Hematopoietic multipotent progenitor cell treated with erythropoietin and hydrocortisone succinate and interleukin-3 and kit ligand, for 4 days (in vitro differentiated cells): ENCODE measurements at places on chromosomes 13 and 19.

DNA sequence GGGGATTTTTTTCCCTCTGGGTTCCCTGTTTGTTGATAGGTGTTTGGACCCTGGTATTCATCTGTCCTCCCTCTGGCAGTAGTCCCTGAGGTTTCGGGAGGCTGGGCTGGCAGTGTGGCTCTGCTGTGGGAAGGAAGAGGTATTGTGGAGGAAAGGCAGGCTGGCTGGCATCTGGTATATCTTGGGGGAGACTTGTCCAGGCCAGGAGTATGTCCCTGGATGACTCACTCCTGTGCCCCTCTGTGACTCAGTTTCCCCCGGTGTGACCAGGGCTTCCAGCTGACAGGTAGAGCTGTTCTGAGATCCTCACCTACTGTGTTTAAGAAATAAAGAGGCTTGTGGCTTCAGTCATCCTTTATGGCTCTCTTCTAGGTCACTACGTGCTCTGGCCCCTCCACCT lies 14.2 kb upstream of the ZNF492 start:
- DNase-seq = no peak

DNA sequence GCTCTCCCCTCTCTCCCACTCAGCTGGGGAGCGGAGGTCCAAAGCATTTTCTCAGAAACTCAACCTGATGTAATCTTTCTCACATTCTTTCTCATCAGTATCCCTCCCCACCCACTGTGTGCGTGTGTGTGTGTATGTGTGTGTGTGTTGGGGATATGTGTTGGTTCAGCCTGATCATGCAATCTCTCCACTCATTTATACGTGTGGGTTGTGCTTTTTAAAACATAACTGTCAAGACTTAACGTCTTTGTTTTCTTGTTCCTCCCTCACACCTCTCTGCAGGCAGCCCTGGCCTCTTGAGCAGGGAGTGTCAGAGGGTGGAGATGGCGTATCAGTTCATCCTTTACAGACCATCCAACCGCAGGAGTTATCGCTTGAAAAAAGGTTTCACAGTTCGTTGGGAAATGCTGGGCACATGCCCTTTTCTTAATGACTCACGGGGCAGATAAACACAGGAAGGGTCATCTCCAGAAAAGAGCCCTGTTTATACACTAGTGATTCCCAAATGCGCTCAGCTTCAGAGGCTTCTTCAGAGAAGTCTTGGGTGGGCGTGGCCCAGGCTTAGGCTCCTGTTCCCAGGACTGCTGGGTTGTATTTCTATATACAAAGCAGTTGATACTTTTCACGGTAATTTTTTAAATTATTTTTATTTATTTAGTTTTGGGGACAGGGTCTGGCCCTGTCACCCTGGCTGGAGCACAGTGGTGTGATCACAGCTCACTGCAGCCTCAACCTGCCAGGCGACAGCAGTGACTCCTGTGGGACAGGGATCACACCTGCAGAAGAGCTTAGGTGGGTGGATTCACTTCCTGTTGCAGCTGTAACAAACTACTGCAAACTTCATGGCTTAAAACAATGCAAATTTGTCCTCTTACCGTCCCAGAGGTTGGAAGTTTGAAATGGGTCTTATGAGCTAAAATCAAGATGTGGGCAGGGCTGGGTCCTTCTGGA lies 60.3 kb downstream of the CCDC70 start:
- DNase-seq = peak; percentile 47

GRCh38 chr19:2457394-2458037 lies 757 bp upstream of the LMNB2 start:
- peak; percentile 23 for DNase-seq

- no peak for DNase-seq
Observed at GRCh38 chr19:48814895-48815294, 4.1 kb upstream of the BCAT2 start.

GRCh38 chr13:24202215-24202614 lies 41.7 kb downstream of the SPATA13 start:
- no peak for DNase-seq

DNA sequence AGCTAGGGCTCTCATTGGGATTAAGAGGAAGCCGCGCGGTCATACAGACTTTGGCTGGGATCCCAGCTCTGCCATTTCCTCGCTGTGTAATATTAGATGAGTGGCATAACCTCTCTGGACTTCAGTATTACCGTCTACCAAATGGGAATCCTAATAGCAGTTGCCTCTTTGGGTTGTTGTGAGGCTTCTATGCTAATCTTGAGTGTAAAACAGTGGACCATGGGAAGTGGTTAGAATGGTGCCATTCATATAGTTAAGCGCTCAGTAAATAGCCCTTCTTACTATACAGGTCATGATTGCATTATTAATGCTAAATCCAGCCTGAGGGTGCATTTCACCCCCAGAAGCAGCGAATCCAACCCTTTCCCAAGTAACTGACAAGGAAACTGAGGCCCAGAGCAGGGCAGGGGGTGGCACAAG lies 566 bp upstream of the OPA3 start:
- DNase-seq = no peak

DNA sequence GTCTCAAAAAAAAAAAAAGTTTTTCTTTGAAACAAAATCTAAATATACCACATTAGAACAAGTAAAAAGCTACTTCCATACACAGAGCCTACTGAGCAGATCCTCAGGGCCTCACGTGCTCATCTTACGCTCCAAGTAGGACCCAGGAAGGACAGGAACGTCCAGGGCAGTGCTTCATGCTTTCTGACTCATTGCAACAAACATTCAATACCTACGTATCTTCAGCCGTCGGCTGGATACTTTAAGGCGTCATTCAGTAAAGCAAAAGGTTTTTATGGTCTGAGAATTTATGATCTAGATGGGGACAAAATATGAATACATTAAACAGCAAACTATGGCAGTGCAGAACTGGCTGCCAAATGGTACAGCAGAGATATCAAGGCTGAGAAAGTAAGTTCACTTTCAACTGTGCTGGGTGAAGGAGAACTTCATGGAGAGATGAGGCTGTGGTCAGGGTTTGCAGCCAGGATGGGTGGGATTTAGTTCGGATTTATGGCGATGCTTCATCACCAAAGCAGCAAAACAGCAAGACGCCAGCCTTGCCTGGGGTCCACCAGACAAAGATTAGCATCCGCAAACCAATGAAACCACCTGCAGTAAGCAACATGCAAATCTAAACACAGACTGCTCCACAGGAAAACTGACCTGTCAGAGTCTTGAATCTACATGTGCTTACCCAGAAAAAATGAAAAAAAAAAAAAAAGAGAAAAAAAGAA lies 20.5 kb downstream of the CARS2 start:
- DNase-seq = no peak
